ENCODE measurements at places on chromosomes 11 and 22.

- no peak for DNase-seq
Measured at GRCh38 chr11:86482692-86483091, 108.0 kb downstream of the CCDC81 start.

GRCh38 chr11:1483445-1483961 is 3.1 kb downstream of the MOB2 start:
- no peak for DNase-seq

DNA sequence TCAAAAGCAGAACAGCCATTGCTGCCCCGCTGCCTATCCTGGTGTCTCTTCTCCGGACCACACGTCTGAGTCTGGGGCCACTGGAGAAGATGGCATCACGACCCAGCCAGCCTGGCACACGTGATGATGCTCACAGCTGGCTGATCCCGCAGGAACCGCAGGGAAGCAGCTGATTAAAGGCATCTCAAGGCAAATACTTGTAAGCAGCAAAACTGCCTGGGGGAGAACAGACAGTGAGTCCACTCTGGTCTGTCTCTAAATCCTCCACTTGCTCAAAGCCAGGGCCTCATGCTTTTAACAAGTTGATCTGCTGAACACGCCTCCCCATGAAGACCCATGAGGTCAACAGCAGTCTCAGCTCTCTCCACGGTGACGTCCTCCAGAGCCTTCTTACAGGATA is 108.6 kb downstream of the BRD1 start:
- DNase-seq: no peak

- DNase-seq: no peak
Measured at GRCh38 chr11:27611947-27612455, 88.3 kb downstream of the BDNF start.

GRCh38 chr22:24066865-24067264 is 55.8 kb downstream of the CABIN1 start:
- DNase-seq: no peak

- DNase-seq: no peak
Measured at GRCh38 chr22:24521791-24522245, 26.7 kb downstream of the UPB1 start.

DNA sequence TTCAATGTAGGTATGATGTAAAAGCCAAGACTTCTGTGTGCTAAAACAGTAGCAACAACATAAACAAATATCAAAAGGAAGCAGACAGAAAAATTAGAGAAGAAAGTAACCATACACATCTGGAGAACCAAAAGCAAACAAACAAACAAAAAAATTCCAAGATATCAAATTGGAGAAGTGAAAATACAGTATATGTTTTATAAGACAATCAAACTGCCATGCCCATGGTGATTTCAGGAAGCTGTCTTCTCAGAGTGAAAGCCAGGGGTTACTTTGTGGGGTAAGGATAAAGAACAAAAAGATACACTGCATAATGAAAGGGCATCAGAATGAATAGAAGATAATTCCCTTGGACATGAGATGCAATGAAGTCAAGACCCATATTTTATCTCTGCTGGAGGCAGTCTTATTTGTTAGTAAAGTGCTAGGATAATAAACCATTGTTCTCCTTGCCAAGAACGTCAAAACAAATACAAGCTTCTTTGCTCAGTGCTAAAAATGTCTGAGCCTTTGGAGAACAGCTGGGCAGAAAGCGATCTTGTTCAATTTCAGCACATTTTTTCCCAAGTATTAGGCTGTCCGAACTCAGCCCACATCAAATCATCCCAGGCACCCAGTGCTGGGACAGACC is 38.1 kb upstream of the LDLRAD3 start:
- no peak for DNase-seq

DNA sequence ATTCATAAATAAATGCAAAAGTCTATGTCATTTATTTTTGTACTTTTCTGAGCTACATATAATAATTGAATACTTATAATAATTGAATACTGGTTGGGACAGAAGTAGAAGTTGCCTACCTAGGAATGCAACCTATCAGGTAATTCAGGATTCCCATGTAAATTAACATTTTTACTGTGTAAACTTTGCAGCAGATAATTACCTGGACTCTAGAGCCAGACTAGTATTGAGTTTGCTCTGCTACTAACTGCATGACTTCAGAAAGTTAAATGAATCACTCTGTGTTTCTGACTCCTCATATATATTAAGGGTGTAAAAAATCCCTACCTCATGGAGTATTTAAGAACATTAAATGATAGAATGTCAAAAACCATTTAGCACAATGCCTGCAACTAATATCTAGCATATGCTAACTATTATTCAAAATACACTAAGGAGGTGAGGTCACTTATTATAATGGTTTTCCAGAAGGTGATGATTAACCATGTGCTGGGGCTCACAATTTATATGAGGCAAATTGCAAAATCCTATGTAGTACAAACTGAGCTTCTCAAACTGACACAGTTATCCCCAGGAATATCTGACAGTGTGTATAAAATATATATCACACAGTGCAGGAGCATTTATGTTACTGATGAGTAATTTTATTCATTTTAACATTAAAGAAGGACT is 138.1 kb upstream of the ANO3 start:
- DNase-seq: no peak

DNA sequence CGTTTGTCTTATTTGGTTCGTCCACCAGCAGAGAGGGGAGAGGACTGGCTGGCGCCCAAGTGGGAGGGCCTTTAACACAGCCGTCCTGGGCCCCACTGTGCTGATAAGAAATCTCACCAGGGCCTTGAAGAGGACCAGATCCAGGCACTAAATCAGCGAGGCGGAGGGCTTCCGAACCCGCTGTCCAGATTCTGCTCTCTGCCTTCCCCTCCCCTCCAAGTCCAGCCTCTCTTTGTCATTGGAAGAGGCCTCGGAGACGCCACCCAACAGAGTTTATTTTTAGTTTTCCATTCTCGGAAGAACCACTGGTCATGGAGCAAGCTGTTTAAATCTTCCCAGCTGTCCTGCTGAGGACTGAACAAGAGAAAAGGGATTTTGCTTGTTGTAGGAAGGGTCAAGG is 9.3 kb upstream of the FXYD6 start:
- no peak for DNase-seq

- DNase-seq: no peak
Measured at GRCh38 chr11:82907371-82907770, 5.8 kb downstream of the DDIAS start.

DNA sequence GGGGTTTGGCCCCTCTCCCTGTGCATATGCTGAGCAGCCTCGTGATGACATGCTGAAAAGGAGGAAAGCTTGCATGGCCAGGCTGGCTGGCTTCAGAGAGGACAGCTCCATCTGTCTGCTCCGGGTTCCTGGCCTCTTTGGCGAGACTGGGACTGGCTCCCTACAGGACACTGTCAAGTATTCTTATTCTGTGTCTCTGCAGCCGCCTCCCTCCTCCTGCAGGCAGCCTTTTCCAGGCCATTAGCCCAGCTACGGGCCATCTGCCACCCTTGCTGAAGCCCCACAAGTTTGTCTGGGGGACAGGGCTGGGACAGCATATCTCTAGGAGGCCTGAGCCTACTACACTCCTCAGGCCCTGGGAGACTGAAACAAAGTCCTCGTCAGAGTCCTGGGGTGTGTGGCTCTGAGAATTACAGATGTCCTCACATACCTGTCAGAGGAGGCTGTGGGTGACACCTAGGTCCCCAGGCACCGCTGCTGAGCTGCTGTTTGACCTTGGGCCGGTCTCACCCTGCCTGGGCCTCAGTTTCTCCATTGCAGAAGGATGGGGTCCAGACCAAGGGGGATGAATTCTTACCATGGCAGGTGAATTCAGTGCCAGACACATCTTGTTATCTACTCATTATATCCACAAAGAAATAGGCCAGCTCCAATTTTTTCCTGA is 11.0 kb downstream of the MRGPRG start:
- DNase-seq: no peak

GRCh38 chr11:17314232-17314547 is 37.4 kb upstream of the NCR3LG1 start:
- no peak for DNase-seq

DNA sequence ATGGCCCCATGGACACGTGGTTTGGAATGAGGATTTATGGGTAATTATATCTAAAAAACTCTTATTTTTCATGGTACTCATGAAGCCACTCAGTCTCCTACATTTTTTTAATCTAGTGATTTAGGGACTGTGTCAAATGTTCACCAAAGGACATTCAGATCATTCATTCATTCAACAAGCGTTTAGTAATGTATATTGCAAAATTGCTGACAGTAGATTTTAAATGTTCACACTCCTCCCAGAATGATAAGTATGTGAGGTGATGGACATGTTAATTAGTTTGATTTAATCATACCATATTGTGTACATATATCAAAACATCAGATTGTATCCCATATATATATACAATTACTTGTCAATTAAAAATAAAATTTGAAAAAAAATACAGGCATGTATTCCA is 40.8 kb upstream of the E2F8 start:
- DNase-seq: no peak

GRCh38 chr11:19442554-19442910 is 201.8 kb upstream of the E2F8 start:
- no peak for DNase-seq

DNA sequence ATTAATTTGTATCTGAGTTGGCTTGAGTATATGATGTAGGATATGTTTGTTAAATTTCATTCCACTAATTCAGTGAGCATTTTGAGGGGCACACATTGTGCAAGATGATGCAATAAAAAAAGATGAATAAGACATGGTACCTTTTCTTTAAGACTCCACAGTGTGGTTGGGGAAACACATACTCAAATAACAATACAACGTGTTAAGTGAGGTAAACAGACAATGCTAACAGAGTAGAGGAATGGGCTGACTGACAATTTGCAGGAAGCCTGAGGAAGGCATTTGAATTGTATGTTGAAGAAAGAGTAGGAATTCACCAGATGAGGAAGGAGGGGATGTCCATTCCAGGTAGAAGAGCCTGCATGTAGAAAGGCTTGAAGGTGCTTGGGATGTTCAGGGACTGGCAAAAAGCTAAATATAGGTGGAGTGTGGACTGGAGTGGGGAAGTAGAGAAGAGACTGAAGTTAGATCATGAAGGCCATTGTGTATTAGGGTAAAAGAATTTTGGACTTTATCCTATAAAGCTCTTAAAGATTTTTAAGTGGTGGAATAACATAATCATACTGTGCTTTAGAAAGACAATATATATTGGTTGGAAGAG is 6.8 kb downstream of the RNF169 start:
- DNase-seq: no peak

GRCh38 chr22:44049486-44050231 is 25.6 kb downstream of the PARVB start:
- no peak for DNase-seq

DNA sequence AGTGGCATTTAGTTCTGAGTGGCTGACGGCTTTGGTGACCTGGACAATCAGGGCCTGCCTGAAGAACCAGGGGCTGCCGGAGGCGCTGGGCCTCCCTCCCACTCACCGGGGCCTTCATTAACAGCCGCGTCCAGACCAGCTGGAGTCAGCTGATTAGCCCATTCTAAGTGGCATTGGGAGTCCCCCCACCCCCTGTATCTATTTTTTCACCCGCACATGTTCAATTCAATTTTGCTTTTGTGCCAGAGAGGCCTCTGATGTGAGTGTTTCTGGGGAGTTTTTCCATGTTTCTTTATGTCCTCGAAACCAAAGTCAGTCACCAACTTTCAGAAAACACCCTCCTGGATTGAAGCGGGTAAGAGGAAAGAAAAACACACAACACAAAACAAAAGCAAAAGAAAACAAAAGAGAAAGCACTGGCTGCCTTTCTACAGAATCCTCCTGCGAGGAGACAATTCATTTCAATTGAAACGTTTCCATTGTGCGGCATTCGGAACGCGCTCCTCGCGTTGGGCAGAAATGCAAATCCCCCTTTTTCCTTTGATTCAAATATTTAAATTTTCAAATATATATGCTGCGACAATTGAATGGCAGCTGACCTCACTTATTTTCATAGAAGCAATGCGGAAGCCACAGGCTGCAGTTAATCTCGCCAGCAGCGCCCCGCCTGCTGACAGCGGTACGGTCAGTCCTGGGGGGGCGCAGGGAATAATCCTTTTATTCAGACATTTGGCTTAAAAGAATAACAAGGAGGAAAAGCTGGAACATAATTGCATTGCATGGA is 17.7 kb downstream of the CDKN1C start:
- DNase-seq: no peak

- DNase-seq: no peak
Measured at GRCh38 chr22:49971232-49972162, 10.9 kb downstream of the PIM3 start.

GRCh38 chr11:2301631-2302305 is at the start of the genes C11orf21 and TSPAN32:
C11orf21 (minus strand) TSS chr11:2301918; CDS start chr11:2301808, 110 bp downstream.
TSPAN32 (plus strand) TSS chr11:2302013; CDS start chr11:2302150, 137 bp downstream.
- DNase-seq: no peak

DNA sequence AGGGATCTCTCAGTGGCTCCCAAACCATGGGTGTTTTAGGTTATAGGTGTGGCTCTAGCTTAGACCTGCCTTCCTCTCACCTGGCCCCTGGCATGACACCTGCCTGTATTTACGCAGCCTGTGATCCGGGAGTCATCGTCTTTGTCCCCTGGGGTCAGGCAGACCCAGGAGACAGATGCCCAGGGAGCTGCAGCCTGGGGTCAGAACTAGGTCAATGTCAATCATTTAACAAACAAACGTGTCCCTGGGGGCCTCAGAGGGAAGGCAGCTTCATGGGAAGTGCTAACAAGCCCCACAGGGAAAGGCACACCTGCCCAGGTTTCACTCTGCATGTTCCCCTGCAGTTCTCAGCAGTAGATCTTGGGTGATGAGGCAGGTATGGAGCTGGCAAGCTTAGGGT is 12.0 kb downstream of the BACE1-AS start:
- DNase-seq: no peak

DNA sequence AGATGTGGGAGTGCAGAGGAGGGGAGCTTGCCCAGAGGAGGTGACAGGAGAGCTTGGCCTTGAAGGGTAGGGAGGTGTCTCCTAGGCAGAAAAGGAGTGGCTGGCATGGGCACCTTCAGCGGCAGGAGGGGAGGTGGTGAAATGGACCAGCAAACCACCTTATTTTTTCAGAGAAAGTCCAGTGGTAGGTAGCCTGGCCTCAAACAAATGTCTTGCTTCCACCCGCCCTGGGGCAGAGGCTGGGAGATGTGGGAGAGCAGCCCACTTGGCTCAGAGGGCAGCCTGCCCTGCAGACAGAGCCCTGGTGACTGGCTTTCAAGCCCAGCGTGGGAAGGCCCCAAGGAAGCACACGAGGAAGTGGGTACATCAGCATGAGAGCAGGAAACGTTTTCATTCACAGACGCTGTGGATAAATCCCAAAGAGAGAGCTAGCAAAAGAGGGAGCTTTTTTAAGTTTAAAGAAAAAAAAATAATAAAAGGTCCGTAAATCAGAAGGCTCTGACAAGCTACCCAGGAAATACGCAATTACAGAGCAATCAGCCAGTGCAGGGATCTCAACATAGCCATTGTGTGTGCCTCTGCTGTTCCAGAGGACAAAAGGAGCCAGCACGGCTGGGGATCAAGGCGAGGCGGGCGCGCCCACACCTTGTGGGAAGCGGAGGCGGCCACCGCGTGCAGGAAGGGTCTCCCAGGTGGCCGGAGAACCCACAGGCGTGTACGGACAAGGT is 238.7 kb upstream of the PLET1 start:
- DNase-seq: no peak

DNA sequence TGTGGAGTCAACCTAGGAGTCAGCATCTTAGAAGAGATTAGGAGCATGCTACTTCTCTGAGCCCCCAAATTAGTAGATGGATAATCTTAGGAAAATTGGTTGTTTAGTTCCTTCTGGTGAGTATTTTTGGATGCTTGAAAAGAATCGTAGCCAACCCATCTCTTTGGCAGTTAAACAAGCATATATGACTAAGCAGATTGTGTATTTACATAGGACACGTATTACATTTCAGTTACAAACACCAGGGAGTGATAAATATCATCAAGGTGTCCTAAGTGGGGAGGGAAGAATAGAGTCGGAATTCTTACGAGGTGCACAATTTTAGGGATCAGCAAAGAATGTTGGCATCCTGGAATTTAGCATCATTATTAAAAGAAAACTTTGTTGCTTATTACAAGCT is 13.5 kb downstream of the PLET1 start:
- no peak for DNase-seq

Data from GM12891 (cell line).